ENCODE measurements at places on chromosomes 6 and 20.

GRCh38 chr6:81834141-81834681 lies 81.7 kb upstream of the TENT5A start:
- DNase-seq: no peak

- DNase-seq: no peak
Observed at GRCh38 chr6:116412270-116412669, 41.5 kb downstream of the DSE start.

- DNase-seq: no peak
Observed at GRCh38 chr6:1468126-1468525, 78.8 kb downstream of the FOXF2 start.

DNA sequence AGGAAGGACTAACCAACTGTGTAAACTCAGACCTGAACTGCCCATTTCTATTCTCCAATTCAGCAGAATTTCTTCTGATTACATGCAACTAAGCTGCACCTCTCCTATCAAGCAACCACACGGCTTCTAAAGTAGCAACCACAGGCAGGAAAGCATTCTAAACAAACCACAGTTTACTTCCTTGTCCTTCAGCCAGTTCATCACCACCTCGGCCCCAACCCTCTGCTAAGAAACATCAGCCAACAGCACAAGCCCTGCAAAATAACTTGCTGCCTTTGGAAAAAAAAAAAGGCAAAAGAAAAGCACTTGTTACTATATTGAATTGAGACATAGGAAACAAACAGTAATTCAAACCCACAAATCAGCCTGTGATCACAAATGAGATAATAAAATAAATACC lies 140.3 kb downstream of the NFATC2 start:
- DNase-seq: no peak

All from NCI-H2227 treated with DMSO at 0.1 percent for 48 hours (cell line).